NCI-H526 treated with DMSO at 0.1 percent for 48 hours (cell line): ENCODE measurements at places on chromosomes 7 and 10.

DNA sequence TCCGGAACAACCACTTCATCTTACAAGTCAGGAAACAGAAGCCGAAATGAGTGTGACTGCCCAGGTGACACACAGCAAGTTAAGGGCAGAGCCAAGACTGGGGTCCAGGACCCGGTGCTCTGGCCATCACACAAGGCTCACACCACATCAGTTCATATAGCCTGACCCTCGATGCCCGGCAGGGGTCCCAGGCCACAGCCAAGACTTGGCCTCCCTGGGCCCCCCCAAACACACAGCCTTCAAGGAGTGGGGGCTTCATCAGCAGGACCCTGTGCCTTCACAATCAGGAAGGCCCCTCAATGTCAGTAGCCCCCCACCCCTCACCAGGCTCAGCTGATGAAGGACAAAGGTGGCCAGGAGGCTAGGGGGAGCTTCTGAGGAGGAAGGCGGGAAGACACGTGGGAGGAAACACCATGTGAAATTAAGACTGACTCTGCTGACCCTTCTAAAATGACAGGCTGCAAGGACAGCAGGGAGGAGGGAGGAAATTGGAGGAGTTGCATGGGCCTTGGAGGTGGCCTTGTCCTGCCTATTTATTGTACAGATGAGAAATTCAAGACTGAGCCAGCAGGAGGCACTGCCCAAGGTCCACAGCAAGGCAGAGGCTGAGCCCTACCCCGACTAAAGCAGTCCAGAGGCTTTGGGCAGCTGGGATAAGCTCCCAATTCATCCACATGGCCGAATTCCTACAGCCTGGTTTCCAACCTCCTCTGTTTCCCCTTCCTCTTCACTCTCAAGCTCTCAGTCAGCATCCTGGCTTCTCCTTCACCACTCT lies 216.1 kb upstream of the ZMIZ1 start:
- DNase-seq, result no peak

GRCh38 chr7:4629287-4629895 lies 52.7 kb upstream of the FOXK1 start:
- no peak for DNase-seq

GRCh38 chr7:140673774-140674155 lies 1.0 kb downstream of the ADCK2 start:
- peak; percentile 65 for DNase-seq

DNA sequence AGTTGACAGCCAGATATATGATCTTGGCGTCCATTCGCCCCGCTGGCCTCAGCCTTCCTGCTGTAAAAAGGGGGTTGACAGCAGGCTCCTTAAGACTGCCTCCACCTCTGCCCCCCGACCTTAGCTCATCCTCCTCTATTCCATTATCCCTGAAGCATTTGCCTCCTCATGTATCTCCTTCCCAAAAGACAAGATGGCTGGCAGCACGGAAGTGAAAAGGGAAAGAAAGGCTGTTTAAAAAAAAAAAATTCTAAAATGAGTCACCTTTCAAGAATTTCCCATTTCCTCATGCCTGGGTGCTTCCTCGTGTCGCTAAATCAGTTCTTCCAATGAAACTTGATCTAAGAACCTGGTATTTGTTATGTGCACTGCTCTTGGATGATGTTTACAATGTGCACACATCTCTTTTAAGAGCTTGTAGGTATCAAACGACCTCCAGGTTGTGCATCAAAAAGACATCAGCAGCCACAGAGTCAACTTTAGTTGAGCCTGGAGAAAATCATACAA lies 1.7 kb downstream of the SCRN1 start:
- peak; percentile 54 for DNase-seq

- no peak for DNase-seq
These were observed 99.7 kb upstream of the FZD1 start for GRCh38 chr7:91164506-91164905.

DNA sequence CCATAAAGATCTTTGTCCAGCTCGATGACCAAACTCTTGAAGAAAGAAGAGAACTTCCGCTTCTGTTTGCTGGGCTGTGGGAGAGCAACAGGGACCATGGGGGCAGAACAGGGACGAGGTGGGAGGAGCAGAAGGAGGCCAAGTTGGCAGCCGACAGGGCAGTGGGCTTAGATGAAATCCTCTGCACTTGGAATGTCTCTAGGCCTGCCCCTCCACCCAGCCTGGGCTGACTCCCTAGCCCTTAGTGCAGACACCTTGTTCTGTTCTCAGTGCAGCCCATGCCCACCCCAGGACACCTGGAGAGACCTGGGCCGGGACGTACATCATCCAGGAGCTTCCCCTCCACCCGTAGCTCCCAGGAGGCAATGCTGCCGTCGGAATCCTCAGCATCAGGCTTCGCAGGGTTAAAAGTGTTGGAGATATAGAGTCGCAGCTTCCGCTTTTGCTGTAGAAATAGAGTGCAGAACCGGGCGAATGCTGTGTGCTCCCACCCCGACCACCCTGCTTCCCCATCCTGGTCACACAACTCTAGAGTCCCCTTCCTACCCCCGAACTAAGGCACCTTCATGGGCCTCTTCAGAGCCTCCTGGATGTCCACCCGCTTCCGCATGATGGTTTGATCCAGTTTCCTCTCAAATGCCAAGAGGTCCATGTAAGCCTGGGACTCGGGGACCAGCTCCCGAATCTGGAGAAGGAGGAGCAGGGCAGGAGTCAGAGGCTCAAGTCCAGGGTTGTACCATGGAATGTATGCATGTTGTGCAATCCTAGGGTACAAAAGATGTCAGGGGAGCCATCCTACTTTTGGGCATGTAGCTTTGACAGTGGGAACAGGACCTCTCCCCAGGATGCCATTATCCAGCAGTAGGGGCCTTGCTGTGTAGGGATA lies 6.1 kb downstream of the SMARCD3 start:
- no peak for DNase-seq

DNA sequence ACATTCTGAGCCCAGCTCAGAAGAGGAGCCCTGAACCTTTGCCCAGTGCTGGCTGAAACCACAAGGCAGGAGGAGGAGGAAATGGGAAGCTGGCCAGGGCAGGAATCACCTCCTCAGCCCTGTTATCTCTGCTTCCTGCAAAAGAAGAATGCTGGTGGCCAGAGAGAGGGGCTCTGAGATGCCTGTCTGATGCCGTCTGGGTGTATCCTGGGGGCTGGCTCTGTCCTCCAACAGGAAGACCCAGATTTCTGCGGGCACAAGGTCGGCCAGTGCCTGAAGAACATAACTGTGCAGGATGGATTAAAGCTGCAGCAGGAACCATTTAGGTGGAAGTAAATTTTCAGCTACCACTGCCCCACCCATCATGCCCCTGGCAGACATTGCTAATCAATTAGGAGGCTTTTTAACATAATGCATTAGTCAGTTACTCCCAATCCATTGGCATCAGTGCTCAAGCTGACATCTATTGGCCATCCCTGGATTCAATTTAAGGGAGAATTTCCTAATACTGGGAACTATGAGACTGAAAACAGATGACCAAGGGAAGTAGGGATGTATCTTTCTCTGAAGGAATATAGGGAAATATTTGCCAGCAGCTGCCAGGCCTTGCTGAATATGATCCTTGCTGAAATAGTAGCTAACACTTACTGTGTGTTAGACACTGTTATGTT lies 67.7 kb downstream of the COL13A1 start:
- DNase-seq, result no peak

GRCh38 chr7:19146699-19147098 lies 1.5 kb upstream of the FERD3L start:
- no peak for DNase-seq

- no peak for DNase-seq
These were observed 35.1 kb downstream of the MAD1L1 start for GRCh38 chr7:2197436-2198155.

DNA sequence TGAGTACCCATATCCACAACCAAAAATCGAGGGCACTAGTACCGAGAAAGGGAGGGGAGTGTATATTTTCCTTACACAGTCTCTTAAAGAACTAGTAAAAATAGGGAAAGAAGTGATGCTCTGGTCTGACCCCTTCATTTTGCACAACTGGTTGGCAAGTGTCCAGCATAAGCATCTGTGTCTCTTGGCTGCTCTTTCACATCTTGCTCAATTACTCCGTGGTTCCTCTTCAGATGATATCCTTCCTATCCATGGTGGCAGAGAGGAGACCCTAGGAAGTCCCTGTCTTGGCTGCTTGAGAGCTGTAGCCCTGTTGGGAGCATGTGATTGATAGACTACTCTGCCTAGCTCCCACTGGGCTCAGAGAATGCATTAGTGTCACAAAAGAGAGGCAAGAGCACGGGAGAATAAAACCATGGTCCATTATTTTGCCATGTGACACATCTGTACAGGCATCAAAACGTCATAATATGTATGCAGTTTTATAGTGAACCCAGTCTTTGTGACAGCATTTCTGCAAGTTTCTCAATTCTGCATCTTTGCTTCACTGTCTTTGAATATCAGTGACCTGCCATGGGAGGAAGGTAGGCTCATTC lies 111.8 kb upstream of the ANKRD1 start:
- no peak for DNase-seq

DNA sequence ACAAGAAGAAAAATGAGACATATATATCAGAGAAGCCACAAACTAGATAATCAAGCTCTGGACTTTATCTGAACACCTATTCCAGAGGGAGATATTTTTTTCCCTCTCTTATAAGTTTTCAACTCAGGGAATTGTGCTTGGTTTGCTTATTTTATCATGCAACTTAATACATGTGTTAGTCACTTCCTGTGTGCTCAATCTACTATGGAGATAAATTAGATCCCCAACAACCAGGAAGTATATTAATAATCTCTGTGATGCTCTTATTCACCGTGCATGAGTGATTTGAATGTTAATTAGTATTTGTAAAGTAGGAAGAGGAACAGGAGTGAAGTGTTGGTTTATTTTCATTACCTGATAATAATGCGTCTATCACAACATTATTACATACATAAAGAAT lies 38.8 kb upstream of the ZNF365 start:
- DNase-seq, result no peak
